Foreskin keratinocyte (primary cell): ENCODE measurements at places on chromosomes 13 and 19. TPM values are rescaled to one million over a fixed set of nuclear protein-coding genes. Genes with fewer than 3 reads are reported as not detected.

DNA sequence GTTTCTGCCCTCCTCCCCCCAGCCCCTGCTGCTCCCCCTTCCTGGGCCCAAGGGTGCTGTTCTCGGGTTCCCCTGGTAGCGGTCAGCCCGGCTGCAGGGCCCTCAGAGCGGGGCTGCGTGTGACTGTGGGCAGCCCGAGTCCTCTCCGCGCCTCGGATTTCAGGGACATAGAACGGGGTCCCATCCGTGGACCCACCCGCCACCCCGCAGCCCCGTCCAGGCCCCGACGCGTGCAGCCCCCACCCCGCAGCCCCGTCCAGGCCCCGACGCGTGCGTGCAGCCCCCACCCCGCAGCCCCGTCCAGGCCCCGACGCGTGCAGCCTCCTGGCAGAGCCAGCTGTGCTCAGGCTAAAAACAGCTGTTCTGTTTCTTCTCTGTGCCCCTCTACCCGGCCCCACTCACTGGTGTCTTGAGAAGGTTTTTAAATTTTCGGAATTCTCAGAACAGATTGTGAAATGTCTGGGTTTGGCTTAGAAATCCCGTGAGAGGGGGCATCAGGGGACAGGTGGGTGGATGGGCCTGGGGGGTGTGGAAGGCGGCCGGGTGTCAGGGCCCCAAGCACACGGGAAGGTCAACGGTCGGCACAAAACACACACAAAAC lies 5.5 kb upstream of the PRTN3 start:
- no peak for DNase-seq

- no peak for DNase-seq
Measured at GRCh38 chr13:24301911-24302310, 7.5 kb upstream of the C1QTNF9 start.

DNA sequence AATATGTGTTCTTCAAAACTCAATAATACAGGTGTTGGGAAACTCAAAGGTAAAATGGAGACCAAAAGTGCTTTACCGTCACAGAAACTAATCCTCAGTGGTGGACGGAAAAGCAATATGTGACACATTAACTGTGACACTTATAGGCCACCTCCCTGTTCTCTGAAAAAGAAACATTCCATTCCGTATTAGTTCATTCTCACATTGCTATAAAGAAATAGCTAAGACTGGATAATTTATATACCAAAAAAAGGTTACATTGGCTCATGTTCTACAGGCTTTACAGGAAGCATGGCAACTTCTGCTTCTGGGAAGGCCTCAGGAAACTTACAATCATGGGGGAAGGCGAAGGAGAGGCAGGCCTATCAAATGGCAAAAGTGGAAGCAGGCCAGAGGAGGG lies 435.3 kb upstream of the HTR2A start:
- no peak for DNase-seq

GRCh38 chr19:34179066-34179465 lies 6.8 kb downstream of the LSM14A start:
- DNase-seq = no peak

DNA sequence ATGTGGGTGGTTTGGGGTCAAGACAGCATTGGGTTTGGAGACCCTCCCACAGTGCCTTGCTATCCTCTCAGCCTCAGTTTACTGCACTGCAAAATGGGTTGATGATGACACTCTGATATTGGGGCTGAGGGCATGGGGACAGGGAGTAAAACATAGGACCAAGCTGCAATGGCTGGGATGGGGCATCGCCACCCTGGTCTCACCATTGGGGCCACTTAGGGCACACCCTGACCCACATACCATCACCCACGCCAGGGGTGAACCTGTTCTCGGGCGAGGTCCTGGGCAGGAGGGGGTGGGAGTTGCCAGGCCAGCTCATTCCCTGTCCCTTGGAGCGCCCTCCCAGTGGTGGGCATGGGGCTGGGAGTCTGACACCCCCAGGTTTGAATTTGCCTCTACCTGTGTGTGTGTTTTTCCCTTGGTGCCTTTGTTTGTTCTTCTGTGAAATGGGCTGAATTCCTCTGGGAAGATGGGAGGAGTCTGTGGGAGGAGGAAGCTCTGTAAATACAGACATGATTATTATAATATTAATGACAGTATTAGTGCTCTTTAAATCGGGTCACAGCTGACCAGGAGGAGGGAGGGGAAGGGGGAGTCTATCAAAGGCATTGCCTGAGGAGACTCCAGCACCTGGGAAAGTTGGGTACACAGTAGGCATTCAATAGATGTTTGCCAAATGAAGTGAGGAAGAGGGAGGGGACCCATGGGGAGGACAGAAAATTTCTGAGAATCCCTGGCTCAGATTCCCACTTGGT lies 2.2 kb upstream of the FCHO1 start:
- no peak for DNase-seq

DNA sequence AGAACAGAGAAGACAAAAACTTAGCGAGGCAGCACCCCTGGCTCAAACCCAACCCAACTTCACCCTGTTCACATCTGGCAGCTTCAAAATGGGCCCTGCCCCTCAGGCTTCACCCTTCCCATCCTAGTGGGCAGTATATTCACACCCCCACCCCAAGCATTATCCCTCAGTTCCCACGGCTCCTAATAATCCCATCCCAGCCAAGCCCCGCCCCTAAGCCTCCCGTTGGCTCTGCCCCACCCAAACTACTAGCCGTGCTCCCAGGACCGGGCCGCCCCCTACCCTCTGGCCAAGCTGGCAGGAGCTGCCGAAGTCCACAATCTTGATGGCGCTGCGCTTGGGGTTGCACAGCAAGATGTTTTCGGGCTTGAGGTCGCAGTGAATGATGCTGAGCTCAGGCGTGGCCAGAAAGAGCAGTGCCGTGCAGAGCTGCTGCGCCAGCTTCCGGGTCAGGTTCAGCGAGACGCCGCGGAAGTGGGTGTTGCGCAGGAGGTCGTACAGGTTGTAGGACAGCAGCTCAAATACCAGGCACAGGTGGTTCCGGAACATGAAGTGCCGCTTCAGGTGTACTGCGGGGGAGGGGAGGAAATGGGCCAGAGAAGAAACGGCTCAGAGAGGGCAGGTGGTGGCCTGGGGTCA lies 5.8 kb downstream of the DYRK1B start:
- DNase-seq = no peak

The MBD3L2 gene
- polyA plus RNA-seq = not detected in 2 replicates

The ZNF560 gene
- 0.19 and 0.46 TPM in 2 replicates for polyA plus RNA-seq

The GPR183 gene
- polyA plus RNA-seq = not detected in 2 replicates

The FAM83E gene
- polyA plus RNA-seq = 0.12 and 0.24 TPM in 2 replicates

The SMIM24 gene
- polyA plus RNA-seq = 0.08 TPM in 1 of 2 replicates, not detected in the other
